ENCODE measurements at places on chromosomes 4 and X.

- no peak for DNase-seq
Measured at GRCh38 chr4:83195269-83195668, 80.7 kb upstream of the PLAC8 start.

GRCh38 chrX:135494453-135494852 lies 26.0 kb upstream of the INTS6L start:
- DNase-seq = no peak

- DNase-seq = no peak
Measured at GRCh38 chr4:34850968-34851367, 1393.3 kb downstream of the ARAP2 start.

- no peak for DNase-seq
Measured at GRCh38 chr4:47729131-47729680, 108.7 kb downstream of the CORIN start.
